ENCODE measurements at places on chromosomes 2 and 18. TPM values are rescaled to one million over a fixed set of nuclear protein-coding genes. Genes with fewer than 3 reads are reported as not detected.

ABHD1 gene
- 0.94 TPM for total RNA-seq

TLX2 gene
- total RNA-seq, result 1.5 TPM

COBLL1 gene
- total RNA-seq, result not detected

NOSTRIN gene
- not detected for total RNA-seq

DSG2 gene
- not detected for total RNA-seq

TANK gene
- 134 TPM for total RNA-seq

CD8B2 gene
- not detected for total RNA-seq

UGT1A5 gene
- total RNA-seq, result not detected

POTEJ gene
- not detected for total RNA-seq

CDKL4 gene
- total RNA-seq, result not detected

RND3 gene
- total RNA-seq, result not detected

LOXL3 gene
- total RNA-seq, result 2.0 TPM

PARD6G gene
- total RNA-seq, result 3.5 TPM

Data from T-helper 17 cell (primary cell).